ENCODE measurements at places on chromosomes 16 and 17. TPM values are rescaled to one million over a fixed set of nuclear protein-coding genes. Genes with fewer than 3 reads are reported as not detected.

Gene CMTM4
- total RNA-seq, result 24.3 TPM

Gene CCDC57
- total RNA-seq, result 17.9 TPM

Gene CSH1
- not detected for total RNA-seq

Gene NACA2
- total RNA-seq, result 0.13 TPM

Gene P2RX1
- total RNA-seq, result under 0.01 TPM

Gene TMEM114
- total RNA-seq, result not detected

Gene NHLRC4
- total RNA-seq, result 0.65 TPM

Gene NXPH3
- total RNA-seq, result 6.0 TPM

Gene NR1D1
- total RNA-seq, result 4.0 TPM

Gene BRICD5
- total RNA-seq, result 0.91 TPM

Gene NPIPB2
- 2.5 TPM for total RNA-seq

Gene ZNRF1
- total RNA-seq, result 18.3 TPM

Gene NETO2
- 6.1 TPM for total RNA-seq

Gene KRT33A
- not detected for total RNA-seq

Gene FKBP10
- total RNA-seq, result 384 TPM

Gene KRTAP9-8
- not detected for total RNA-seq

Gene PMP22
- 189 TPM for total RNA-seq

Gene MPP3
- 8.2 TPM for total RNA-seq

Gene TTYH2
- total RNA-seq, result 1.3 TPM

Gene CMTM1
- total RNA-seq, result 1.6 TPM

Gene SHISA9
- total RNA-seq, result 0.11 TPM

Gene RPL19
- 1,401 TPM for total RNA-seq

Gene KRTAP2-2
- total RNA-seq, result not detected

Gene CD7
- total RNA-seq, result not detected

Gene FAM20A
- 15.8 TPM for total RNA-seq

Gene GDPD1
- total RNA-seq, result 0.39 TPM

Gene HSPB9
- total RNA-seq, result not detected

Gene TMEM94
- 30.7 TPM for total RNA-seq

Gene C16orf54
- total RNA-seq, result not detected

Gene SDK2
- 8.1 TPM for total RNA-seq

Gene MMP25
- not detected for total RNA-seq

Gene KRT32
- not detected for total RNA-seq

Gene MAP3K3
- 32.3 TPM for total RNA-seq

Data from articular chondrocyte of knee joint (primary cell).